AG09309 (cell line): ENCODE measurements at places on chromosomes 12 and 14.

DNA sequence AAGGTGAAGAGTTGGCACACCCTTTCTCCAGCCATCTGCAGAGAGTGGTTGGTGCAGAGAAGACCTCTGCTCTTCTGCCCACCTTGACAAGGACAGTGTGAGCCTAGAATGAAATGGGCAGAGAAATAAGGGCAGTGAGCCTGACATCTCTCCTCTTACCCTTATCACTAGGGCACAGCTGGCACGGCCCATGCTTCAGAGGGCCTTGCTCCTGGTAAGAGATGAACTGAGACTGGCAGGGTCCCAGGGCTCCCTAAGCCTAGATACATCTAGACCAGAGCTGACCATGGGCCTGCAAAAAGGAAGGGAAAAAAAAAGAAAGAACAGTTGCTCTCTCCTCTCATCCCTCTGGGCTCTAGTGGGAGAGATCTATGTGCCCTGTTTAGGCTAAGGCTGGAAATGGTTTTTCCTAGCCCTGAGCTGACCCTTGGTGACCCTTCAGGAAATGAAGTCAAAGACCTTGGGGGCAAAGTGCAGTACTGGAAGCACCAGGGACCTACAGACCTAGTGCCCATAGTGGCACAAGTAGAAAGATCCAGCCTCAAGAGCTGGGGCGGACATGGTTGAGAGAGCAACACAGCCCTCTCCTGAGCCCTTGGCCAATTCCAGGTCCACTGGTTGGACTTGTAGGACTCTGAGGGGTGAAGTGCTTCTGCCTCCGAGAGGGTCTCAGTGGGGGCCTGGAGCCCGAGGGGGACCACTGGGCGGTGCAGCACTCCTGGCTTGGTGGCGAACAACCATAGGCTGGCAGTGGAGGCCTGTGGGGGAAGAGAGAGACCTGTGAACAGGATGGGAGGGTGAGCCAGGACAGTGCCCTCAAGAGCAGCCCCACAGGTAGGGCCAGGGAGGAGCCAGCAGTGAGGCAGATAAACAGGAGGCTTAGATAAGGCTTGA is 22.0 kb downstream of the PRPF40B start:
- no peak for DNase-seq

DNA sequence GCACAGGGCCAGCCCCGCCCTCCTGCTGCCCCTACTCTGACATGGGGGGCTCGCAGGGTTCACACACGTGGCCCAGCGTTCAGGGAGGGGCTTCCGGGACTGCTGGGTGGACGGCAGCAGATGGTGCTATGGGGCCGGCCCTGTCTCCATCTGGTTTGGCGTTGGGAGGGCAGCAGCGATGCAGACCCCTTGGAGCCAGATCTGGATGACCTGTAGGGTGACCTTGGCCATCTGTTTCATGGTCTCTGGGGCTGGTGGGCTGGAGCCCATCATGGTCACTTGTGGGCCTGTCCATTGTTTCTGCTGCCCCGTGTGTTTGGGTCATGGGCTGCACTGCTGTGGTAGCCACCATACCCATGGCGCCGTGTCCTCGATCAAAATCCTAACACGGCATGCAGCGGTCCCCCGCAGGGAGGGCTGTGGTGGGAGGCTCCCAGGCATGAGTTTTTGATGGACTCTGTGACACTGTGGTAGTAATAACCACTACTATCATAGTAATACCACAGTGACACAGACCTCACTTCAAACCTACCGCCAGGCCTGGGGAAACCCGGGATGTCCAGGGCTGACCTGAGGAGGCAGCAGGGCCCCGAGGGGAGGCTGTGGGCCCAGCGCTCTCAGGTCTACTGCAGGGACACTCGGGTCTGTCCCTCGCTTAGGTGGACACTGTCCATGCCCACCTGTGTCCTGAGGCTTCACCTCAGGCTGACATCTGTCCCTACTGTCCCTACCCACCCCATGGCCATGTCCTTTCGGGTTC is 359.4 kb downstream of the TMEM121 start:
- DNase-seq, result no peak

- peak; percentile 82 for DNase-seq
Measured at GRCh38 chr14:51616724-51617409, 34.8 kb upstream of the FRMD6 start.

DNA sequence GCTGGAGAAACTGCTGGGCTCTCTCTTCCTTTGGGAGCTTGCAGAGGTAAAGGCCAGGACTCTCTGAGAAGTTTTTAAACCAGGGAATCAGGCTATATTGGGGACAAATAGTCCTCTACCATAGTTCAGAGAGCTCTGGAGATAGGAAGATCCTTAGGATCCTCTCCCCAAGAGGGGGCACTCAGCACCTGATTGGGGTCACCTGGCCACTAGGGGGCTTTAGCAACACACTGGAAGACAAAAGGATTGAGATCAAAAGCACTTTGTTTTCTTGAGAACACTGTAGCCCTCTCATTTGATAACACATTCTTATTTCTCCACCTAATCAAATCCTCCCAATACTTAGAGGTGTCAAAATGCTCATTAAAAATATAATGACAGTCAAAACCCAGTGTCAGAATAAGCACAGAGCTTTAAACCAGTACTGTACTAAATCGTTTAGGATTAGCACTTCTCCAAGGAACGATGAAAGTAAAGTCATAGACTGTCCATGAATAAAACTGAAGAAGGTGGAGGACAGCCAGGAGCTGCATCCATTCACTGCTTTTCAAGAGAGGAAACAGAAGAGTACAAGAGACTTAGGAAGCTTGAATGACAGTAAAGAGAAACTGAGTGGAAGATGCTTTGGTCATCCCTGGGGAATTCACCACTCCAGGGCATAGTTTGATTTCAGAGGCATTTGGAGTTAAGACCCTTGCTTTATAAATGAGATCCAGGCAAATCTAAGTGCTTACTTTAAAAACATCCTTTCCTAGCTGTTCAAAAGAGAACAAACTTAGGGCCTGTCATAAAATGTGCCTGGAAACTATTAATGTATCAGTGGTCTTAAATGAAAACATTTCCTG is 26.5 kb downstream of the BMP4 start:
- no peak for DNase-seq

DNA sequence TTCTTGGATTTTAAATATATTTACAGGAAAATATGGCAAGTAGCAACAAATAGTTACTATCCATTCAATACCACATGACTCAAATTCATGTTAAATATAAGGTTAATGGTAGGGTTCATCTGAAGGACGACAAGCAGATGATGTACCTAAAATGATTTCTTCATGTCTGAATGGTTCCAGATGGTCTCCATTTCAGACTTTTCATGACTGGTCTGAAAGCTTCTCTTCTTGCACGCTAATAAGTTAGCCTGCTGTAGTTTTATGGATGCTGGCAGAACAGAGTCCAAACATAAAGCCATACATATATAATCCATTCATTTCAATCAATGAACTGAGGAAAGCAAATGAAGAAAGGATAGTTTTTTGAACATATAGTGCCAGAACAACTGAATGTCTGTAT is 257.0 kb upstream of the MGAT4C start:
- DNase-seq, result no peak

DNA sequence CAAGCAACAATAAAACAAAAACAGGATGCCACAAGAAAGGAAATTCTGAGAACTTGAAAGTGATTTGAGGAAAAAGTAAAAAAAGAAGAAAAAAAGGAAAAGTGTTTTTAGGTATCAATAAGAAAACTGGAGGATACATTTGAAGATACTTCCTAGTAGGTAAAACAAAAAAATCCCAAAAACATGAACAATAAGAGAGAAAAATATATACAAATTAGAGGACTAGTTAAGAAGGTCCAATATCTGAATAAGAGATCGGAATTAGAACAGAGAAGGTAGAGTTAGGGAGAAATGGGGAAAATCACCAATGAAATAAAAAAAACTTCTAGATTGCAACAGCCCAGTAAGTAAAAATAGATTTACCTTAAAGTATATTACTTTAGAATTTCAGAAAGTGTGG is 8.8 kb downstream of the DEPDC4 start:
- DNase-seq, result no peak

DNA sequence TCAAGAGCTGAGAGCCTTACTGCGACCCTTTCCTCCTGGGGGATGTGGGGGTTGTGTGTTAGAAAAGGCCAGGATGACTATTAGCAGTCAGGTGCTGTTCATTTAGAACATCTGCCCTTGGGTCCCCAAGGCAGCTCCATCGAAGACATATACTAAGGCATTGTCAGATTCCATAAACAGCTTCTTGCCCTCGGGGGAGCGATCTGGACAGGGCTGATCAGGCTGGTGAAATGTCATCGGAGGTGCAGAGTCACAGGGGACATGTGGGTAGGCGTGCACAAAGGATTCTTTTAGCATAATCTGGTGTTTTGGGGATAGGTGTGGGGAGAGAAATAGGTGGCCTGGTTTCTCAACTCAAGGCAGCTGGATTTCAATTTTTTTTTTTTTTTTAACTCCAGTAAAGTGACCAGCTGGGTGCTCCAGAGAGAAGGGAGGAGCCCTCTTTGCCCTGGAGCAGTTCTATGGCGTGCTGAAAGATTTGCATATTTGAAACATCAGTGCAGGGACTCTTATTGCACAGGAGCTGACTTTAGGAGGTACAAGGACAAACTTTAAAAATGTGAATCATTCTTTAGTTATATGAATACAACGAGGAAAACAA is 160.1 kb downstream of the SUDS3 start:
- DNase-seq, result no peak

- DNase-seq, result no peak
Measured at GRCh38 chr14:24388474-24389179, 10.2 kb upstream of the NYNRIN start.

DNA sequence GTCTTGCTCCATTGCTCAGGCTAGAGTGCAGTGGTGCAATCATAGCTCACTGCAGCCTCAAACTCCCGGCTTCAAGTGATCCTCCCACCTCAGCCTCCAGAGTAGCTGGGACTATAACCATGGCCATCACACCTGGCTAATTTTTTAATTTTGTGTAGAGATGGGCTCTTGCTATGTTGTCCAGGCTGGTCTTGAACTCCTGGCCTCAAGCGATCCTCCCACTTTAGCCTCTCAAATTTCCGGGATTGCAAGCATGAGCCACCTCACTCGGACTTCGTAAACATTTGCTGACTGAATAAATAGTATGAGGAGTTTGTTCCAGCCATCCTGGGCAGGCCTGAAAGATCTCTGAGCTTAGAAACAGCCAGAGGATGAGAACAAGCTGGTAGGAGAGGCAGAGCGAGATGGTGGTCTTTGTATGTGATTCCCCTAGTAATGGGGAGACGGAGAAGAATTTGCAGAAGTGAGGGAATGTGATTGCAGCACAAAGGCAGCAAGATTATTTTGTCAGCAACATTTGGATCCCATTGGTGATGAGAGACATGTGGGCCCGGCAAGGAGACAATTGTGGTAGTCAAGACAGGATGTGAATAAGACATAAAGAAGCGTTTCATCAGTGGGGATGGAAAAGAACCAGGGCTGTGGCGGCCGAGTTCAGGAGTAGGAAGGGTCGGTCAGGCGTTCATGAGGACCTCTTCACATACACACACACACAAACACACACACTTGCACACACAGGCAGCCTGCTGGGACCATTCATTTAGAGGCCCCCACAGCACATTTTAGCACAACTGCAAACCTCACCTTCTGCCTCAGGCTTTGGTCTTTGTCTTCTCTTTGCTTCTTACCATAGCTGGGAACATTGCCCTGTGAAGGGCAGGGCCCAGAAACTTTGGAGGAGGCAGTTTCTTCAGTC is 155.5 kb downstream of the ZFP36L1 start:
- peak; percentile 18 for DNase-seq

DNA sequence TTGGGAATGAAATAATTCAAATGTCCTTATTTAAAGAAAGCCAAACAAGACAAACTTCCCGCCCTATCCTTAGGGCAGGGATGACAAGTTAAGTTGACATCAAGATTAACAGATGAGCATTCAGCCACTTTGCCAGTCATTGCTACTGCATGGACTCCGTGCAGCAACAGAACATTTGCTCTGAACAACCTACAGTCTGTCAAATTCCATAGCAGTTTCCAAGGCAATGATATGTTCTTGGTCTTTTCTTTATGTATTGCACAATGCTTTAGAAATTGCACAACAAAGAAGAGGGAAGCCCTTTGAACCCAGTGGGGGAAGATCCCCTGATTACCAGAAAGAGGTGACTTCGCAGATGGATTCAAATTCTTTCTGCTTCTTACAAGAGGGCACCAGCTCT is 269.8 kb downstream of the BCAT1 start:
- no peak for DNase-seq

GRCh38 chr14:55592436-55592835 is 12.4 kb downstream of the KTN1 start:
- DNase-seq, result no peak

DNA sequence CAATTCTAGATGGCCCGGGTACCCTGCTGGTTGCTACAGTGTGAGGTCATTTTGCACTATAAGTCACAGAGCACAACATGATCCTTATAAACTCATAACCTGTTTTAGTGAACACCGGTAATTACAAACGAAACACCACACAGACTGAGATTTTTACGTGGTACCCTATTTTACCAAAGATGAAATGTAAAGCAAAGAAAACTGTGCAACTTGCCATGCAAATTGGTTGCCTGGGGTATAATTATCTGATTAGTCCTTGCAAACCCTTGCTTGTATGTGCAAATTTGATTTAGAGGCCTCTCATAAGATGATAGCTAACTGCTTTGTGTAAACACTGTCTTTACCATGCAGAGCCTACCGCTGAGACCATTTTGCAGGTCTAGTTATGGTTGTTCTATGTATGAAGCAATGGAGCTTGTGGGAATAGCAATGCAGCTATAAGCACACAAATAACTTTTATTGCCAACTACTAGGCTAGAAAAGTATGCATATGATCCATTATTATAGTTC is 372.1 kb upstream of the FAR2 start:
- DNase-seq, result no peak

DNA sequence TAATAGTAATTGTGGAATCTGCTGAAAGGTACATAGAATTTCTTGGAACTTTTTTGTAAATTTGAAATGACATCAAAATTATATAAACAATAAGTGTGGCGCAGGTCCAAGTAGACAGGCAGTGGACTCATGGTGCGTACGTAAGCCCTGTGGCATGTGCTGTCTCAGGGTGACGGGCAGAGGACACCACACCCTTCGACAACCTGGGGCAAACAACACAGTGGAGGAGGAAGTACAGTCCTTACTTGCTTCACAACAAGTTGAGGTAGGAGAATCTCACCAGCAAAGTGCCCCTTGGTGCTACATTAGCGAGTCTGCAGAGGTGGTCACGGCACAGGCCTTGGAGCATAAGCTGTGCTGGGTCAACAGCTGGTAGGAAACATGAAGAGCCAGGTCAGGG is 180.9 kb downstream of the AEBP2 start:
- DNase-seq, result no peak

DNA sequence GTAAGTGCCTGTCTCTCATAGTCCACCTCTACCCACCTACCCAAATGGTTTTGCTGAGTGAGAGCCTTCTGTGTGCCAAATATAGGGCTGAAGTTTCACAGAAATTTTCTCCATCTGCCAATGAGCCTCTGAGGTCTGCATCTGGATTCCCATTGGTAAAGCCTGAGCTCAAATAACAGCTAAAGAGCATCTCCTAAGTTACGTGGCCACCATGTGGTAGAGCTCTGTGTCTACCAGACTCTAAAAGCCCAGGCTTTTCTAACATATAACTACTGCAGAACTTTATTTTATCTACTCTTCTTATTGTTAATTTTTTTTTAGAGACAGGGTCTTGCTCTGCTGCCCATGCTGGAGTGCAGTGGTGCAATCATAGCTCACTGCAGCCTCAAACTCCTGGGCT is 16.0 kb downstream of the AMDHD1 start:
- DNase-seq, result no peak
